ENCODE measurements at places on chromosomes 5 and 9.

DNA sequence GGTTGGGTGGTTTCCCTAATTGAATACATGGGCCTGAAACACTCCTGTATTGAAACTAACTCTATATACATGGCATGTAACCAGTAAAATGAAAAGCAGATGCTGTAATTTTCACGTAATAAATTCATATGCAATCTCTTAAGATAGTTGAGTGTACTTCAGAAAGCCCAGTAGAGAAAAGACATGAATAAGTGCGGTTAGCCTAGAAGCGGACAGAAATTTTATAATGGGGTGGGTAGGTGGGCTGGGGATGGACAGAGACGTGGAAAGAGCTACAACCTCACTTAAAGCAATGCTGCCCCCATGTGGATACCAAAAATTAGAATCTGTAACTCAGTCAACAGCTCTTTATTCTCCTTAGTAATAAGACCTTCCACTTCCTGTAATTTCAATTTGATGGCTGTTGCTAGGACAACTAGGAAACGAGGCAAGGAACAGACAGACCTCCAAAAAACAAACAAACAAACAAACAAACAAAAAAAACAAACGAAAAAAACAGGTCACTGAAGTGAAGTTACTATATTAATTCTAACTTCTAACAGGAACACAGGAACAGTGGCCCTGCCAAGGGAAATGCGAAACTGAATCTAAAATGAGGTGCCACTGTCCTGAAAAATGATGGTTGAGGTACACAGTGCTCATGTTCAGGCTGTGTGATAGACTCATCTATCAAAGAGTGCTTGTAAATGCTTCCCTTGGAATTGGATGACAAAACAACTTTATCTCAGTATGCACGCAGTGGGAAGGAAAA, 103.4 kb upstream of the GNA14 start:
- DNase-seq, result no peak

- DNase-seq, result no peak
These were observed 13.2 kb upstream of the ZBTB43 start for GRCh38 chr9:126791406-126792230.

GRCh38 chr5:169201597-169201996, 99.3 kb downstream of the SLIT3 start:
- DNase-seq, result no peak

- DNase-seq, result no peak
These were observed 139.7 kb downstream of the LRRC70 start for GRCh38 chr5:62718324-62718723.

DNA sequence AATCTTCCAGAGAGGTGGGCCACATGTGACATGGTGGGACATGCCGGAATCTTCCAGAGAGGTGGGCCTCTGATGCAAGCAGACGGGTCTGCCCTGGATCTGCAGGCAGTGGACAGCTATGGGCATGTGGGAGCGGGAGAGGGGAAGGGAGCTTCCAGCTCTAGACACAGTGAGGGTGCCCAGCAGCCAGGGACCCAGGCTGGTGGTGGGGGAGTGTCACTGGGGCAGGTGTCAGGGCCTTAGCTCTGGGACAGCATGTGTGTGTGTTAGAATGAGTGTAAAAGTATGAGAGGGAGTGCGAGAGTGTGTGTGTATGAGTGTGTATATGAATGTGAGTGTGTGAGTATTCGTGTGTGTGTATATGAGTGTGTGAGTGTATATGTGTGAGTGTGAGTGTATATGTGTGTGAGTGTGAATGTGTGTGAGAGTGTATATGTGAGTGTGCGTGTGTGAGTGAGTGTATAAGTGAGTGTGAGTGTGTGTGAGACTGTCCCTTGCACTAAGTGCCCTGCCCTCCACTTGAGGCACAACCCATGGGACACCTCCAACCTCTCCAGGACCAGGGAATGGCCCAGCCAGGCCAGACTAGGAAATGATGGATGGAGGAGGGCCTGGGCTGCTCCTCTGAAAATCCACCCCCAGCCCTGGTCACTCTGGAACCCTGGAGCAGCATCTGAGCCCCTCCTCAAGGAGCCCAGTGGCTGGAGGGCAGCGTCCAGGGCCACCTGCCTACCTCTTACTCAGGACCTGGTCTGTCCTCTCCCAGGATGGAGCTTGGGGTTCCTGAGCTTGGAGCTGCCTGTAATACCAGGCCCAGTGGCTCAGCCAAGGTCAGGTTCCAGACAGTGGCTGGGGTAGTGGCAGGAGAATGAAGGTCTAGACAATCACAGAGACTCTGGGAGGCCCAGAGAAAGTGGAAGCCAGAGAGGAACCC, 122.2 kb downstream of the C9orf50 start:
- no peak for DNase-seq

GRCh38 chr5:167827766-167828165, 463.7 kb upstream of the WWC1 start:
- no peak for DNase-seq

DNA sequence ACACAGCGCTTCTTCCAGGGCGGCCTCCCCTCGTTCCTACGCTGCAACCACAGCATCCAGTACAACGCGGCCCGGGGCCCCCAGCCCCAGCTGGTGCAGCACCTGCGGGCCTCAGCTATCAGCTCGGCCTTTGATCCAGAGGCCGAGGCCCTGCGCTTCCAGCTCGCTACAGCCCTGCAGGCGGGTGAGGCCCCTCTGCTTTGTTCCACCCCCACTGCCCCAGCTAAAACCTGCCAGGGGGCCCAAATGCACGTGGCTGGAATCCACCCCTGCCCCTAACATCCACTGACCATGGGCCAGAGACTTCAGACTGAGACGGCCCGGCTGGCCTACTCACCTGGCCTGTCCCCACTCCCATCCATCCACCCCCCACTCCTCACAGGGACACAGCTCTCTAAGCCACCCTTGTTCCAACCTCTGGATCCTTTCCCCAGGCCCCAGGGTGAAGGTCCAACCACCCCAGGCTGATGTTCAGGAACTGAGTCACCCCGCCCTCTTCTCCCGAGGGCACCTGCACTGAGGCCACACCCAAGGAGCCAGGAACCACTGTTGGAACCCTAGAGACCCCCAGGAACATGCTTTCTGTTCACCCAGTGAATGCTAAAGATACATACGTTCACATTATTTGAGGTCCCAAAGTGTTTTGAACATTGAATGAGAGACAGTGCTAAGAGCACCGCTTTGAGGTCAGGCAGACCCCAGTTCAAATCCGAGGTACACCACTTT, 18.9 kb upstream of the ASS1 start:
- no peak for DNase-seq

All from activated gamma-delta T cell (primary cell).